ENCODE measurements at places on chromosomes 2 and 18.

GRCh38 chr18:73962256-73962655 lies 185.4 kb downstream of the FBXO15 start:
- no peak for DNase-seq
- H3K27me3 ChIP-seq = peaks cover 3% of the 10 kb centered on the region

- peaks cover 32% of the 10 kb centered on the region for H3K27me3 ChIP-seq
- H3K27ac ChIP-seq = peak overlapping the region; percentile 13
- peaks cover 7% of the 10 kb centered on the region for H3K36me3 ChIP-seq
- H3K4me1 ChIP-seq = peaks cover 21% of the 10 kb centered on the region
Observed at GRCh38 chr18:12652861-12653401, 5.0 kb downstream of the SPIRE1 start.

DNA sequence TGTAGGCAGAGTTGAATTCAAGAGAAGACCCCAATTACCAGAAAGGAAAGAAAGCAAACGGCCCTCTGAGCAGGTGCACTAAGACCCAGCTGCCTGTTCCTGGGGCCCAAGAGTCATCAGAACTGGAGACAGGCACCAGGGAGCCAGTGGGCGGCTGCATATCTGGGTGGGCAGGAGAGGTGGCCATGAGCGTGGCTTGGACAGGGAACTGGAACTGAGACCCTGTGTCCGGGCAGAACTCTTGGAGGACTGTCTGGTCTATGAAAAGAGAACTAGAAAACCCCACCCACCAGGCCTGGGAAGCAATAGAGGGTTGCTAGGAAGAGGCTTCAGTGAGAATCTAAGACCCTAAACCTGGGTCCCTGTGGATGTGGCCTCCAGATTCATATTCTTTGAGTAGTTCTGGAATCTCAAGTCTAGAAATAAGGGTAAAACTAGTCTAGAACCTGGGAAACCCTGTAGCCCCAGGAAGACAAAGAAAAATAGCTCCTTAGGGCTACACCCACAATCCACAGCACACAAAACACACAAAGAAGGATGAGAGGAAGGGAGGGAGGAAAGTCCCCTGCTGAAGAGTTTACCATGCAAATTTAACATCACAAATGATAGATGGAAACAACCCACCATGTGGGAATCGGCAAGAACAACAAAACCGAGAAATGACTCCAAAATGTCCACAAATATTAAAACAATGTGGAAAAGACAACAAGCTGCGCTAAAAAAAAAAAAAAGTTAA lies 147.0 kb downstream of the HDAC4 start:
- no peaks in the 10 kb centered on the region for H3K27me3 ChIP-seq
- no peak for DNase-seq
- H3K27ac ChIP-seq = no peak overlapping the region
- H3K36me3 ChIP-seq = peaks cover 57% of the 10 kb centered on the region

DNA sequence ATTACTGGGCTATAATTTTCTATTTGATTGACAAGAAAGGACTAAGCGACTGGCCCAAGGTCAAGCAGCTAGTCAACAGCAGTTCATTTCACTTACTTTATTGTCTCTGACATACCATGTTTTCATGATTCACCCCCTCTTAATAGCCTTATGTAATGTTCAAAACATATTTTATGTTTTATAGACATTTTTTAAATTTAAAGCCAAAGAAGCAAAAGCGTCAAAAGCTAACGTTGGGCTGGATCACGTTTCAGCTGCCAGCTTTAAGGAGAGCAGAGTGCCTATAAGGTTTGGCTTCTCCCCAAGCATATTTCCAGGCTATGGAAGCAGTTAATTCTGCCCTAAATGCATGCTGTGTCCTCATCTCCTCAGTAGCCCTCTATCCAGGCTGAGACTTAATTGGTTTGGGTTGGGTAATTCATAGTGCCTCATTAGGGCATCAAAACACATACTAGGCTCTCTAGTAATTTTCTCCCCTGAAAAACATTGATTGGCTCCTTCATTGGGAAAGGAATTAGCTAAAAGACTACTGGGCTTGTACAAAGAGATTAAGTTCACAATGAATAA lies 94.8 kb upstream of the CREB1 start:
- no peaks in the 10 kb centered on the region for H3K27me3 ChIP-seq
- H3K4me3 ChIP-seq = no peak overlapping the region
- no peaks in the 10 kb centered on the region for H3K36me3 ChIP-seq
- DNase-seq = no peak
- H3K4me1 ChIP-seq = no peaks in the 10 kb centered on the region

DNA sequence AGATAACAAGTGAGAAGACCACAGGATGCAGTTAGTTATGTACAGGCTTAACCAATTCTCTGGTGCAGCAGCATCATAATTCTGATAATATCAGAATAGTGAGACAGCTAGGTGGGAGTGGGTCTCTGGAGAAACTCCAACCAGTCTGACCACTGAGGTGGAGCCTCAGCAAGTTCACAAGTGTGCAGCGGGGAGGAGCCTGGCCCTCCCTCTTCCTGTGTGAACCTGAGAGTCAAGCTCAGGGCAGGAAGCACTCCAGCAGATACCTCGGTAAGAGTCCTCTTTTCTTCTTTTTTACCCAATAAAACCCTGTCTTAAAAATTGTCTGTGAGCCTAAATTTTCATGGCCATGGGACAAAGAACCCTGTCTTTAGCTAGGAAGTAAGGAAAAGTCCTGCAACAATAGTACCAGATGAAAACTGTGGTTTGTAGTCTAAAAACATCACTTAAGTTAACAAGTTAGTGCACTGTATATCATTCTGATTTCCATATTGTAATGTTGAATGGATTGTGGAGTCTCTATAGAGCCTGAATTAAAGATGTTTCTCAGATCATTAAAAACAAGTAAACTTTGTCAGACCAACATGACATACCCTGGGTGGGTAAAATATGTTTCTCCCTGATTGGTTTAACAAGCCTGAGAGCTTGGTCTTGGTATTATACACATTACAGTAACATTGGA lies 370.8 kb downstream of the TMEM182 start:
- H3K4me3 ChIP-seq = no peak overlapping the region
- H3K36me3 ChIP-seq = no peaks in the 10 kb centered on the region
- peaks cover 13% of the 10 kb centered on the region for H3K4me1 ChIP-seq
- DNase-seq = peak; percentile 34

- no peak within 1 kb of the TSS for H3K27ac ChIP-seq
- peaks cover 4% of the 10 kb centered on the region for H3K27me3 ChIP-seq
- no peaks in the 10 kb centered on the region for H3K36me3 ChIP-seq
- no peaks in the 10 kb centered on the region for H3K4me1 ChIP-seq
Observed at GRCh38 chr18:63476668-63477067, at the start of gene SERPINB5. Gene SERPINB5, plus strand, starts transcription at chr18:63476958. Its CDS starts 7,471 bp downstream, at chr18:63484429.

DNA sequence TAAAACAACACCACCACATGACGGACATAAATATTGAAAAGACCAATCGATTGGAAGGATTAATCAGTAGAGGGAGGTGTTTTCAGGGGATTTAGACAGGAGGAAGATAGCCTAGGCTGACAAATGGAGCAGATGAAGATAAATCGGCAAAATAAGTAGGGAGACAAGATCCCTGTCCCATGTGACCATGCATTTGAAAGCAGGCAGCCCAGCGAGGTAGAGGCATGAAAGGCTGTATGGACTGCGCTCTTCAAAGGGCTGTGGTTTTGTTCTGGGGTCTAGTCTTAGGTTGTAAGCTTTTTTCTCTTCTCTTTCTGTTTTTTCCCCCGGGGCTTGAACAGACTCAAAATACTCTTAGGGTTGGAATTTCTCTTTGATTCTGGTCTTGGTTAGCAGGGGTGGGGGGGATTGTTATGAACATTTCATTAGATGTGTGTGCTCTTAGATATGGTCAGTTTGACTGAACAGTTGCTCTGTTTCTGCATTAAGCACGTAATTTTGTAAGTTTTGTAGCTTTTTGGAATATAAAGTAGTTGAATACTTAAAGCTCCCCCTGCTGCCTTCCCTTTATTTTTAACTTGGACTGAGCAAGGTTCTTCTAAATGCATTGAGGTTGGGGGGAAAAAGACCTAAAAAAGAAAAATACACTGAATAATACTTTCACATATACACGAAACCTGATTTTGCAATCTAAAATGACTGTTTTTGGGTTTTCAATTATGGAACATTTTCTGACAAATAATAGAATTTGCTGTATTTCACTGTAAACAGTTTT lies 32.2 kb downstream of the ZNF532 start:
- DNase-seq = no peak
- no peak overlapping the region for H3K27ac ChIP-seq
- no peaks in the 10 kb centered on the region for H3K36me3 ChIP-seq

- no peak overlapping the region for H3K27ac ChIP-seq
- H3K27me3 ChIP-seq = no peaks in the 10 kb centered on the region
- no peak for DNase-seq
- no peaks in the 10 kb centered on the region for H3K4me1 ChIP-seq
- no peak overlapping the region for H3K4me3 ChIP-seq
Observed at GRCh38 chr2:172038604-172039003, 38.9 kb downstream of the METAP1D start.

GRCh38 chr2:165067643-165068486 lies 112.5 kb upstream of the SLC38A11 start:
- no peaks in the 10 kb centered on the region for H3K4me1 ChIP-seq
- H3K27me3 ChIP-seq = no peaks in the 10 kb centered on the region
- no peaks in the 10 kb centered on the region for H3K36me3 ChIP-seq
- no peak for DNase-seq
- H3K27ac ChIP-seq = no peak overlapping the region

- H3K36me3 ChIP-seq = no peaks in the 10 kb centered on the region
- DNase-seq = no peak
- peaks cover 21% of the 10 kb centered on the region for H3K4me1 ChIP-seq
- no peak overlapping the region for H3K4me3 ChIP-seq
Observed at GRCh38 chr2:86229221-86229620, 30.0 kb downstream of the MRPL35 start.

- no peak for DNase-seq
- no peak overlapping the region for H3K4me3 ChIP-seq
- H3K27me3 ChIP-seq = peaks cover 96% of the 10 kb centered on the region
- no peak overlapping the region for H3K27ac ChIP-seq
- no peaks in the 10 kb centered on the region for H3K36me3 ChIP-seq
Observed at GRCh38 chr2:218888341-218888740, 7.7 kb downstream of the WNT10A start.

GRCh38 chr2:176488431-176488830 lies 219.2 kb downstream of the MTX2 start:
- peaks cover 24% of the 10 kb centered on the region for H3K27me3 ChIP-seq
- H3K36me3 ChIP-seq = no peaks in the 10 kb centered on the region
- H3K4me3 ChIP-seq = no peak overlapping the region

DNA sequence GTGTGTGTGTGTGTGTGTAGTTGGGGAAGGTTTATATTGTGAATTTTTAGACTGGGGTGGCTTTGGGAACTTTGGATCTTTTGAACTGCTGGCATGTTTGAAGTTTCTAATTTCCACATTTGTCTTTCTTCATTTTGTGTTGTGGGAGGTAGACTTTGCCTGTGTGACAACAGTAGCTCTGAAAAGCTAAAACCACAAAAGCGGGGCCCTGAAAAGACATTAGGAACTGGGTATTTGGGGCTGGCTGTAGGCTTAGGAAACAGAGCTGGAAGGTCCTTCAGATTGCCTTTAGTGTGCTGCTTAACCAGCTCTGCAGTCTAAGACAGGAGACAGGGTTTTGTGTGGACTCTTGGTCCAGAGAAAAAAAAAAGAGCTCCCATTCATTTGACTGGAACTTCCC lies 27.2 kb upstream of the DOCK10 start:
- peaks cover 12% of the 10 kb centered on the region for H3K36me3 ChIP-seq

GRCh38 chr2:23327416-23327815 lies 57.6 kb upstream of the KLHL29 start:
- H3K4me3 ChIP-seq = no peak overlapping the region
- peaks cover 15% of the 10 kb centered on the region for H3K27me3 ChIP-seq
- no peaks in the 10 kb centered on the region for H3K4me1 ChIP-seq
- no peaks in the 10 kb centered on the region for H3K36me3 ChIP-seq
- no peak overlapping the region for H3K27ac ChIP-seq

DNA sequence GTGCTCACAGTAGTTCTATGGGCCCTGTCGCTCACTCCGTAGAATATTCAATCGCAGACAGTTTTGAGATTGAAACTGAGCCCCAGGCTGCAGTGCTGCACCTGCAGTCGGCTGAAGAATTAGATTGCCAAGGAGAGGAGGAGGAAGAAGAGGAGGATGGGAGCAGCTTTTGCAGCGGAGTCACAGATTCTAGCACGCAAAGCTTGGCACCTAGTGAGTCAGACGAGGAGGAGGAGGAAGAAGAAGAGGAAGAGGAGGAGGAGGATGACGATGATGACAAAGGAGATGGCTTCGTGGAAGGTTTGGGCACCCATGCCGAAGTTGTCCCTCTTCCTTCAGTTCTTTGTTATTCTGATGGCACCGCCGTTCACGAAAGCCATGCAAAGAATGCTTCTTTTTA lies 115.2 kb downstream of the GALNT3 start:
- H3K4me3 ChIP-seq = no peak overlapping the region
- no peaks in the 10 kb centered on the region for H3K27me3 ChIP-seq
- no peaks in the 10 kb centered on the region for H3K4me1 ChIP-seq

- H3K4me1 ChIP-seq = peaks cover 8% of the 10 kb centered on the region
- peaks cover 48% of the 10 kb centered on the region for H3K36me3 ChIP-seq
- no peak for DNase-seq
- no peak overlapping the region for H3K4me3 ChIP-seq
- H3K27me3 ChIP-seq = no peaks in the 10 kb centered on the region
Observed at GRCh38 chr2:143193121-143193520, 63.9 kb downstream of the ARHGAP15 start.

DNA sequence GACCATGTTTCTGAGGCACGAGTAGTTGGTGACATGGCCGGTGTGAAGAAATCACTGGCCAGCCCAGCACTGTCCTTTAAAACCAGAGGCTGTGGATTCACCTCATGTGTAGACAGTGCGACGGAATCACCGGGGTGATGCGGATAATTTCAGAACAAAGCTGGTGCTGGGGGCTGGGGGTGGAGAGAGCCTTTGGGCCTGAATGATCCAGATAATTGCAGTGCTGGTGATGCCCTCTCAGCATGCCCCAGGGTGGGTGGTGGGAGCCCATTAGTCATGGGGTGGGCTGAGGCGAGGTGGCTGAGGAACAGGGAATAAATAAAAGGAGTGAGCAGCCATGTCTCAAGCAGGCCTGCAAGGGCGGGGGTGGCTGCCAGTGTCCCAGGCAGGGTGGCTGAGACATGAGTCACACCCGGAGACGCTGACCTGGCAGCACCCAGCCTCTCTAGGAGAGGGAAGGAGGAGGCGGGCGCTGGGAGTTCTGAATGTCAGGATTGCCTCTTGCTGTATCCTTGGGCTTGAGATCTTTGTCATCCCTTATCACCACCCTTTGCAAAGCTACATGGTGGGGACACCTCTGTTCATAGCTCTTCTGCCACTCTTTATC lies 151.1 kb upstream of the MSH6 start:
- peaks cover 4% of the 10 kb centered on the region for H3K27me3 ChIP-seq
- DNase-seq = no peak
- no peaks in the 10 kb centered on the region for H3K36me3 ChIP-seq
- H3K4me3 ChIP-seq = no peak overlapping the region
- H3K27ac ChIP-seq = no peak overlapping the region
- no peaks in the 10 kb centered on the region for H3K4me1 ChIP-seq

- H3K36me3 ChIP-seq = no peaks in the 10 kb centered on the region
- H3K4me3 ChIP-seq = no peak overlapping the region
- no peaks in the 10 kb centered on the region for H3K27me3 ChIP-seq
- no peak overlapping the region for H3K27ac ChIP-seq
- no peak for DNase-seq
Observed at GRCh38 chr18:25111377-25112288, 240.3 kb downstream of the ZNF521 start.

- DNase-seq = no peak
- H3K27me3 ChIP-seq = peaks cover 35% of the 10 kb centered on the region
- no peak overlapping the region for H3K27ac ChIP-seq
- H3K4me1 ChIP-seq = no peaks in the 10 kb centered on the region
- H3K36me3 ChIP-seq = no peaks in the 10 kb centered on the region
- H3K4me3 ChIP-seq = no peak overlapping the region
Observed at GRCh38 chr2:47194410-47194809, 39.3 kb upstream of the STPG4 start.
